ENCODE measurements at places on chromosomes 16 and 17.

- no peak for DNase-seq
These were observed at the start of gene BCL6B for GRCh38 chr17:7022781-7023571. Gene BCL6B, plus strand, starts transcription at chr17:7023050. Its CDS starts 622 bp downstream, at chr17:7023672.

GRCh38 chr16:85002608-85003007 lies 8.7 kb downstream of the ZDHHC7 start:
- no peak for DNase-seq

DNA sequence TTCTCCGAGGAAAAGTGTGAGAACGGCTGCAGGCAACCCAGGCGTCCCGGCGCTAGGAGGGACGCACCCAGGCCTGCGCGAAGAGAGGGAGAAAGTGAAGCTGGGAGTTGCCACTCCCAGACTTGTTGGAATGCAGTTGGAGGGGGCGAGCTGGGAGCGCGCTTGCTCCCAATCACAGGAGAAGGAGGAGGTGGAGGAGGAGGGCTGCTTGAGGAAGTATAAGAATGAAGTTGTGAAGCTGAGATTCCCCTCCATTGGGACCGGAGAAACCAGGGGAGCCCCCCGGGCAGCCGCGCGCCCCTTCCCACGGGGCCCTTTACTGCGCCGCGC lies at the start of gene ERBB2:
Gene ERBB2, plus strand, starts transcription at position 247 of the 330 bp plus-strand sequence. CDS start 175 bp downstream, outside the sequence.
- DNase-seq = peak; percentile 85

- no peak for DNase-seq
These were observed 221.0 kb downstream of the CCDC182 start for GRCh38 chr17:57523926-57524632.

GRCh38 chr17:79752175-79752574 lies 21.4 kb downstream of the ENPP7 start:
- no peak for DNase-seq

GRCh38 chr17:81710514-81711308 lies 1.4 kb upstream of the SLC25A10 start:
- no peak for DNase-seq

- no peak for DNase-seq
These were observed 25.4 kb downstream of the PELP1 start for GRCh38 chr17:4678448-4679026.

- no peak for DNase-seq
These were observed 1.7 kb upstream of the SLC47A2 start for GRCh38 chr17:19718041-19718612.

All from right atrium auricular region (tissue), 2 donors.